ENCODE measurements at places on chromosomes 3 and 15.

DNA sequence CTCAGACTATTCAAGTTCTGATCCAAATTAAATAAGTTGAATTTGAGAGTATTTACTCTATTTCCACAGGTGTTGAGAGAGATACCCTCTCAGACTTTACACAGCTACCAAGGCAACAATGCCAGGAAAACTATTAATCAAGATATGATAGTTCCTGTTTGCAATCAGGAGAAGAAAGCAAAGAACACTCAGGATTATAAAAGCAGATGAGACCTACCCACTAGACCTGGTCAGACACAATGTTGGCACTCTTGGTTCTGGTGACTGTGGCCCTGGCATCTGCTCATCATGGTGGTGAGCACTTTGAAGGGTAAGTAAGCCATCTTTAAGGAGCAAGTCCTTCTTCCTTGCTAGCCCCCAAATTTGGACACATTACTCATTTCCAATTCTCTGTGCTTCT lies at the start of gene CPB1:
TSS of gene CPB1 (plus strand) at position 227 of the 400 bp plus-strand sequence. CDS start at position 240, 13 bp downstream.
- DNase-seq = no peak

DNA sequence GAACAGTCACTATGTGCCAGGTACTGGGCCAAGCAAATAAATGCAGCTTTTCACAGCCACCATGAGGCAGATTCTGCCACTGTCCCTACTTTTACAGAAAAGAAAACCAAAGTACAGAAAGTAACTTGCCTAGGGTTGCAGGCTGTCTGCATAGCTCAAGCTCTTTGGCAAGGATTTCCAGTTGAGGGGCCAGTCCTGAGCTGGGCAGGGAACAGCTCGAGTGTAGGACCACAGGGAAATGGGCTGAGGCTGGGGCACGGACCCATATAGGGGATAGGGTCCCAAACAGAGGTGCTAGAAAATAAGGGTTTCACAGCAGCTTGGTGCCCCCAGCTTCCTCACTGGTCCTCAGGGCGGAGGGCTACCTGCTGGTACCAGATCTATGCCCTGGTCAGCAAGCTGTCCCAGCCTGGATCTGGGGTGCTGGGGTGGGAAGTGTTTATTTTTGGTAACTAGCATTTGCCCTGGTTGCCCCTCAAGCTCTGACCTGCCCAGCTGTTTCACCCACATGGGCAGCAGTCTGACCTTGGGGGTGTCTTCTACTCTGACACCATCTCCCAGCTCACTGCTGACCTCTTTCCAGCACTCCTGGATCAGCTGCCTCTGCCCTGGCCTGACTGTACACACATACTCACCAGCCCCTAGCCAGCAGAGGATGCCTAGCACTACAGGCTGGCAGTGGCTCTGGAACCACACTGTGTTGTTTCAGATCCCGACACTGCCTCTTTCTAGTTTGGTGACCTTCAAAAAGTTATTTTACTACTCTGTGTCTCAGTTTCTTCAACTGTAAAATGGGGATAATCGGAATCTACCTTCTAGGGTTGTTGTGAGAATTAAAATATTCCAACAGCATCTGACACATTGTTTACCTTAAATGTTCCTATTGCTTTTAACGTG lies 16.2 kb downstream of the MRAS start:
- DNase-seq = no peak

DNA sequence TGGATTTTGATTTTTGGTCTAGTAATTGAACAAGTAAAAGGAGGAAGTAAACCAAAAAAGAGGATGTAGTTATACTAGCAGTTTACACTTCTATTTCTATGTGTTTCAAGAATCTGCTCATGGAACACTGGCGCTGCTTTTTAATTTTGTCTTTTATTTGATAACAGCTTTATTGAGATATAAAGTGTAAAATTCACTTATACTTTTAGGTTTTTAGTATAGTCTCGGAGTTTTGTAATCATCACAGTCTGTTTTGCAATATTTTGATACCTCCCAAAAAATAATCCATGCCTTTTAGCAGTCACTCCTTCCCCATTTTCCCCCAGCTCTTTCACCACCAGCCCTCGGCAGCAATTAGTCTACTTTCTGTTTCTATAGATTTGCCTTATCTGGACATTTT lies 18.0 kb downstream of the UBE2E2 start:
- no peak for DNase-seq

DNA sequence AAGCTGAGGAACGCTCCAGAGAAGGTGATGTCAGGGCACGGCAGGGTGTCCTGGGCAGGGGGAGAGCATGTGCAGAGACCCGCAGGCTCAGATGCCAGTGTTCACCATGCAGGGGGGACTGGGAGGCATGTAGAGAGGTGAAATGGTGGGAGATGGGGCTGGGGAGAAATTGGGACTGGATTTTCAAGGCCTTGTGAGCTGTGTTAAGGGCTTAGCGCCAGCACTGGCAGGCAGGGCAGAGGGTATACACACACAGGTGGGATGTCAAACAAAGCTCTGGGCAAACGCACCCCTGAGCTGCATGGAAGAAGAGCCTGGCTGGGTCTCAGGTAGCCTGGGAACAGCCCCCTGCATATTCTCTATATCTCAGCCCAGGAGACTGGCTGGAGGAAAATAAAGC lies 282.7 kb downstream of the SHQ1 start:
- no peak for DNase-seq

DNA sequence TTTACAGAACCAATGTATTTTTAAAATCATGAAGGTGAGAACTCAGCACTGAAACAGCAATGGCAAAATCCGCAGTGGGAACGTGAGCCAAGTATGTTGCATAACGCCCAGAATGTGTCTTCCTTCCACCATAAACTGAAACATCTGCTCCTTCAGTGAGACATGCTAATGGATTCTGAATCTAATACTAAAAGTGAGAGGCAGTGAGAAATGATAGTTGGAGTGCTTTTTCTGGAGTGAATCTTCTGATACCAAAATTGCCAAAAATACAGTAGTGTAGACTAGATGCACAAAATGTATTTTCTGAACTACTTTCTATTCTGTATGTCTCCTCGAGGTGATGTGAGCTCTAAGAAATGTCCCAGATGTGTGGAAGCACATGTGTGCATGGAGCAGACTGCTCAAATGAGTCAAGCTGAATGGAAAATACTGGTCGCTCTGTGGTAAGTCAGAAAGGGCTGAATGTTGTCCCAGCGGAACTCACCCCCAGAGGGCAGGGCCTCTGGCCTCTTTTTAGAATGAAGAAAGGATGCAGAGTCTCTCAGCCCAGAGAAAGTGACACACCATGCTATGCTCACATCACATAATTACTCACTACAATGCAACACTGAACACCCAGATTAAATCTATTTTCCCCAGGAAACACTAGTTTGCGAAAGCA lies 73.0 kb downstream of the ATP10A start:
- peak; percentile 90 for DNase-seq

GRCh38 chr3:128463771-128464170 lies 2.9 kb downstream of the DNAJB8 start:
- no peak for DNase-seq

GRCh38 chr15:71316911-71317310 lies 201.6 kb downstream of the THSD4 start:
- DNase-seq = peak; percentile 73

- peak; percentile 30 for DNase-seq
Observed at GRCh38 chr3:165837058-165837525, at the start of gene BCHE. Gene BCHE, minus strand, starts transcription at chr3:165837423. Its CDS starts 6,390 bp downstream, at chr3:165831033.

DNA sequence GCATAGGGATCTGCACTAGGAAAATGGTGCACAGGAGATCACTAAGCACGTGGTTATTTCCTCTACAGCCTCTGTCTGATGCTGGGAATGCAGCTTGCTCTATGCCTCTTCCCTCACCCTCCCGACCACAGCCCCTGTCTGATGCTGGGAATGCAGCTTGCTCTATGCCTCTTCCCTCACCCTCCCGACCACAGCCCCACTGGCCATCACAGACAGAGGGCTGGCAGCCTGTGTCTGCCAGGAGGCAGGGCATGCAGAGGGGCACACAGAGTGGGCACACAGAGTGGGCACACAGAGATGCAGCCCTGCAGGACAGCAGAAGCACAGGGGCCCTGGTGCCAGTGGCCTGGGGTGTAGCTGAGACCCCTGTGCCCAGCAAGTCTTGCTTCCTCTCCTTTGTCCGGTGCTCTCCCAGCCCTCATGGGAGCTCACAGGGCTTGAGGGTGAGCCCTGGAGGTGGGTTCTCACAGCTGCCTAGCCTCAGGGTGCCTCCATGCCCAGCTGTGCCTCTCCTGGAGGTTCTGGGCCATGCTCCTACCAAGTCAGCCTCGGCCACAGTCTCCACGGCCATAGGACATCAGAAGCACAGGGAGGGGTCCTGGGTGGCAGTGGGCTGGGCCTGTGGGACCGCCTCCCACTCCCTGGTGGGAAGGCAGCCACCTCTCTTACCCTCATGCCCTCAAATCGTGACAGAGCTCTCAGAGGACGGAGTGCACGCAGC lies 65.8 kb downstream of the EXOG start:
- no peak for DNase-seq

- DNase-seq = no peak
Observed at GRCh38 chr3:147729641-147730040, 320.5 kb downstream of the ZIC1 start.

- DNase-seq = peak; percentile 29
Observed at GRCh38 chr15:30859091-30859874, 44.4 kb upstream of the FAN1 start.

GRCh38 chr3:39637807-39638206 lies 170.3 kb downstream of the MOBP start:
- DNase-seq = peak; percentile 48

DNA sequence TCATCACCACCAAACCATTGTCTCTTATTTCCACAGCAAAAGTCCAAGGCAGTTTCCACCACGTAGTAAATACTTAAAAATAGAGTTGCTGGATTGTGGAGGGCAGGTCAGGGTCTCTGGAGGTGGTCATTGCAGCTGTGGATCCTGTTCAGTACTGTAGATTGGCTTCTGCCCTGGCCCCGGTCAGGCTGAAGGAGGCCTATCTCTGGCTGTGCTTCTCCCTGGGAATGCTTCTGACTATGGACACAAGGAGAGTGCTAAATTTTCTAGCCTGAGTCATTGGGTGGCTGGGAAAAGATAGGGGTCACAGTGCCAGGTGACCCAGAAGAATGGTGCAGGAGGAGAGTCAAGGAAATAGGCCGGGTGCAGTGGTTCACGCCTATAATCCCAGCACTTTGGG lies 26.3 kb upstream of the GMPPB start:
- DNase-seq = peak; percentile 18

DNA sequence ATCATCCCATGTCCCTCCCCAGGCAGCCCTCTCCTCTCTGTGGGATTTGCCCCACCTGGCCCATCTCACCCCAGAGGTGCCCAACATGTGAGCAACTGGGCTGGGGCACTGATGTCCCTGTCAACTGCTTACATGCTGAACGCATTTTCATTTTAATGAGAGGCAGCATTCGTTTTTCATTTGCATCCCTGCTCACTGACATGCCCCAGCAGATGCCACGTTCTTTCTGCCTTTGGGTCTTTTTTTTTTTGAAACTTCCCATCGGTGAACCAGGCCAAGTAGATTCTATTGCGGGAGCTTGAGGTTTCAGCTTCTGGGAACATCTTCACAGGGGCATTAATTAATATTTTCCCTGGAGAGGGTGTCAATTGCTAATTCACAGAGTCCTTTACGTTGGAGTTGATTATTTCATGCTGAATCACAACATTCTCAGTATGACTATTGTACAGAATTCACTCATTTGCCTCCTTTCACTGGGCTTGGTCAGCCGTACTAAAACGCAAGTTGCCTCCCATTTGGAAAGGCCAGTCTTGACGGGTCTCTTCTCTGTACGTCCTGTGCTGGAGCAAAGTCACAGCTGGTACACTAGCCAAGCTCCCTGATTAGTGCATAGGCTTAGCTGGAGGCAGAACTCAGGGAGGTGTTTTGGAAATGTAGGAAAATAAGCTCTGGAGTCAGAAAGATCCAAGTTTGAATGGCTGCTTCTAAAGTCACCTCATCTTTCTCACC lies 69.8 kb downstream of the CHRNA7 start:
- no peak for DNase-seq

- DNase-seq = no peak
Observed at GRCh38 chr15:70199540-70200410, 102.1 kb upstream of the TLE3 start.

GRCh38 chr15:71945012-71945411 lies 134.7 kb downstream of the NR2E3 start:
- DNase-seq = peak; percentile 4

- DNase-seq = no peak
Observed at GRCh38 chr15:51982770-51983103, 11.2 kb upstream of the LEO1 start.

- DNase-seq = peak; percentile 49
Observed at GRCh38 chr3:149375501-149376196, 1.8 kb downstream of the TM4SF1 start.

GRCh38 chr3:126245811-126246727 lies 65.7 kb upstream of the ALDH1L1 start:
- peak; percentile 65 for DNase-seq

DNA sequence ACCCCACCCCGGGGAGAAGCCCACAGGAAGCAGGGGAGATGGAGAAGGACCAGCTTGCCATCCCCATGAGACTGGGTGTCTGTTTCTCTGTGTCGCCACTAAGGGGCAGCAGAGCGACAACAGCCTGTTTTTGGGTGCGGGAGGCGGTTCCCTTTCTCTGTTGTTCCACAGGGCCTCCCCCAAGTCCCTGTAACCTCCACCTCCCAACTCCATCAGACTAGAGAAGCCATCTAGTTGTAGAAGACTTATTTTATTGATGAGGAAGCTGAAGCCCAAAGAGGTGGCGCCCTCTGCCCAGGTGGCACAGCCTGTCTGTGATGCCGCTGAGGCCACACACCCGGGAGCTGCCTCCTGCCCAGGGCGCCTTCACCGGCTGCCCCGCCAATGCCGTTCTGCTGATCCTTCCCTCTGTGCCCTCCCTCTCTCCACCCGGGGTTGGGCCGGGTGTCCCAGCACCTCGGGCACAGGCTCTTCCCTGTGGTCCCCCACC lies 3.9 kb upstream of the CCDC9B start:
- DNase-seq = peak; percentile 69

DNA sequence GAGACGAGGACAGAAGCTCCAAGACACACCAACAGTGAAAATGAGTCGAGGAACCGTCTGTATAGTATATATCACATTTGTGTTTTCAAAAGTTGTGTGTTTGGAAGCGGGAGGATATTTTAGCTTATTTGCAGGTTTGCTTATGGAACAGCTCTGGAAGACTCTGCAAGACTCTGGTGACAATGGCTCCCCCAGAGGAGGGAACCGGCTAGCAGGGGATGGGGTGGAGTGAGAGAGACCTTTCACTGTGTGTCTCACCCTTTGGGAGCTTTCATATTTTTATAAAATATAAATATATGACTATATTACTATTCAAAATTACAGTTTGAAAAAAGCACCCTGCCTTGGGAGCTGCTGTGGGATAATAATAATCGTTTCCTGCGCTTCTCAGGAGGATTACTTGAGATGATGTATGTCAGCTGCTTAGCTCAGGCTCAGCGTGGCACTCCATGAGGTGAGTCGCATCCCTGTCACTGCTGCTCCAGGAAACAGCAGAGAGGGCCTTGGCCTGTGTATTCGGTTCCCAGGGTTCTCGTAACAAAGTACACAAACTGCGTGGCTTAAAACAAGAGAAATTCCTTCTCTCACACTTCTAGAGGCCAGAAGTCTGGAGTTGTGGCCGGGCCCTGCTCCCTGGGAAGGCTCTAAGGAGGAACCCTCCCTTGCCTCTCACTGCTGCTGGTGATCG lies 183.9 kb downstream of the FAM43A start:
- peak; percentile 96 for DNase-seq

GRCh38 chr3:5769825-5770224 lies 582.3 kb downstream of the EDEM1 start:
- DNase-seq = no peak

- no peak for DNase-seq
Observed at GRCh38 chr15:69860921-69861320, 236.8 kb downstream of the TLE3 start.

Measured in IMR-90 (cell line).